ENCODE measurements at places on chromosomes 13 and 19.

GRCh38 chr19:44598880-44599279 lies 14.5 kb upstream of the IGSF23 start:
- no peak for DNase-seq

- DNase-seq = no peak
Observed at GRCh38 chr19:3890591-3890990, 10.1 kb downstream of the ATCAY start.

DNA sequence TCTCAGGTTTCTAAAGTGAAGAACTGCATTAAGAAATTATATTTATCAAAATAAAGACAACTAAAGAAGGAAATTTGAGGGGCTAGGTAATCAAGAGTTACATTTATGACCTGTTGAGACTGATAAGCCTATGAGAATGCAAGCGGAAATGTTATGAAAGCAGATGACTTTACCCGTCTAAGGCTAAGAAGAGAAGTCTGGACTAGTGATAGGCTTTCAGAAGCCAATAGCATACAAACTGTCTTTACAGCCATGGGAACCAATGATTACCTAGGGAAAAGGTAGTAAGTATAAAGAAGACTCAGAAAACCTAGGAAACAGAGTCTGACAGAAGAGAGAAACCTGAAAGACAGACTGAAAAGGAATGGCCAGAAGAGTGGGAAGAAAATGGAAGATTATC lies 11.2 kb downstream of the TSC22D1 start:
- DNase-seq = no peak

DNA sequence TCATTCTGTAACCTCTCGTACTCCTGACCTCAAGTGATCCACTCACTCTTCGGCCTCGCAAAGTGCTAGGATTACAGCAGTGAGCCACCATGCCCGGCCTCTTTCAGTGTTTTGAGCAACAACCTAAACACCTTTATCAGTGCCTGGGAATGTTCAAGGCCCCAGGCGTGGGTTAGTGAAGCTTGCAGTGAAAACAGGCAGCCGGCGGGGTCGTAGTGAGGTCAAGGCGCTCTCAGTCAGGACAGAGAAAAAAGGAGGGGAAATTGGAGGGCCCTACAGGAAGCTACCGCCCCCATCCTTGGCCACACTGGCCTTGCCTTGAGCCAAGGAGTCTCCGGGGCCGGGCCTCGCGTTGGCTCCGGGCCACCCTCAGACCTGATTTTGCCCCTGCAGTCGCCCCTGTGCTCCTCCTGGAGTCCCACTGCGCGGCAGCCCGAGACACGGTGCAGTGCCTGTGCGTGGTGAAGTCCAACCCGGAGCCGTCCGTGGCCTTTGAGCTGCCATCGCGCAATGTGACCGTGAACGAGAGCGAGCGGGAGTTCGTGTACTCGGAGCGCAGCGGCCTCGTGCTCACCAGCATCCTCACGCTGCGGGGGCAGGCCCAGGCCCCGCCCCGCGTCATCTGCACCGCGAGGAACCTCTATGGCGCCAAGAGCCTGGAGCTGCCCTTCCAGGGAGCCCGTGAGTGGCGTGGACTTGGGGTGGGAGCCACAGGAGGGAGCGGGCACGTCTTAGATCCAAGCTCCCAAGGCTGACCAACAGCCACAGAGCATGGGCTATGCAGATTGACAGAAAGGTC lies 17.7 kb downstream of the MAG start:
- no peak for DNase-seq

GRCh38 chr13:25345576-25345975 lies 26.2 kb upstream of the ATP8A2 start:
- no peak for DNase-seq

Measured in activated T-cell treated with anti-CD3 and anti-CD28 coated beads for 48 hours (primary cell).